ENCODE measurements at places on chromosomes 12 and 14.

GRCh38 chr14:21023817-21024584, 860 bp downstream of the NDRG2 start:
- DNase-seq: no peak

GRCh38 chr14:49193332-49194065, 392.7 kb downstream of the RPS29 start:
- DNase-seq: no peak

- DNase-seq: peak; percentile 46
These were observed 1.4 kb upstream of the HSP90AA1 start for GRCh38 chr14:102088012-102088792.

- DNase-seq: no peak
These were observed 172.0 kb downstream of the BCAT1 start for GRCh38 chr12:24776861-24777260.

Measured in AG20443 (cell line).